ENCODE measurements at places on chromosomes 2 and 18. TPM values are rescaled to one million over a fixed set of nuclear protein-coding genes. Genes with fewer than 3 reads are reported as not detected.

The CYP26B1 gene
- total RNA-seq, result 30.9 TPM

The NFATC1 gene
- total RNA-seq, result 20.1 TPM

The FLACC1 gene
- 8.7 TPM for total RNA-seq

The SLC19A3 gene
- 0.29 TPM for total RNA-seq

The TANK gene
- 26.4 TPM for total RNA-seq

The MC5R gene
- not detected for total RNA-seq

The DCTN1 gene
- total RNA-seq, result 131 TPM

The MARCO gene
- 42.5 TPM for total RNA-seq

The ANKRD29 gene
- 3.4 TPM for total RNA-seq

The FZD7 gene
- 34.3 TPM for total RNA-seq

The MRO gene
- total RNA-seq, result 5.2 TPM

The ACADL gene
- total RNA-seq, result 3.4 TPM

The C1QL2 gene
- total RNA-seq, result not detected

The SCYGR4 gene
- total RNA-seq, result not detected

The SPOPL gene
- 14.2 TPM for total RNA-seq

The EDAR gene
- total RNA-seq, result not detected

- DNase-seq, result no peak
Observed at GRCh38 chr2:24579053-24579803, 88.2 kb downstream of the NCOA1 start.

DNA sequence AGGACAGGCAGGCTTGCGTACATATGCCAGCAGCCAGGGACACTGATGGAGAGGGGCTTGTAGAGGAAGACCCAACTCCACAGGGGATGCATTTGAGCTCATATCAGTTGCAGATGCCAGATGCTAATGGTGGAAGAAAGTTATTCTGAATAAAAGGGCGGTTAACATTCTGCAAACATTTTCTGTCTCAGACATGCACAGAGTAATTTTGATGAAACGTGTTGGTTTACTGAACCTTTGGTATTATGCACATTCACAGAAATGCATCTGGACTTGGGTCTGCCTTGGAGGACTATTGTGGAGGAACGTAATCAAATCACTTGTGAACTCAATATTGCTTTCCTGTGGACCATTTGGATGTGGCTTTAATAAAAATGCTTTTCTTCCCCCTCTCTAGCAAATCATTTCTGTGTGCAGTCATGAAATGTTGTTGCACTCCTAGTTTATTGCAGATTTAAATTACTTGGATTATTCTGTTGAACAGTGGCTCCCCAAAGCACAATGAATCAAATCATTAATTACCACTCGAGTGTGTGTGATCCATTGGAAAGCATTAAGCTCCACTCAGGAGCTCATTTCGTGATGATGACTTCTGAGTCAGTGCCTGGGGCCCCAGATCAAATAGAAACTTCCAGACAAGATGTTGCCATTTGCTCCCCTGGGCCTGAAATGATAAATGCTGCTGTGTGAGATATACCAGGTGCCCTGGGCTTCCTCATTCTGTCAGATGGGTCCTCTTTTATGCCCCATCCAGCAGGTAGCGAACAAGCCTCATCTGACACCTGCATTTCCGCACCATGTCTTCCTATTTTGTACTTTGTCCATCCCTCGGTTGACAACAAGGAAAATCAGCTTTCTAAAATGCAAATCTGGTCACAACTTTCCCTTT lies 697.0 kb upstream of the HS6ST1 start:
- no peak for DNase-seq

- no peak for DNase-seq
Observed at GRCh38 chr2:200471928-200472645, 37.8 kb downstream of the KCTD18 start.

DNA sequence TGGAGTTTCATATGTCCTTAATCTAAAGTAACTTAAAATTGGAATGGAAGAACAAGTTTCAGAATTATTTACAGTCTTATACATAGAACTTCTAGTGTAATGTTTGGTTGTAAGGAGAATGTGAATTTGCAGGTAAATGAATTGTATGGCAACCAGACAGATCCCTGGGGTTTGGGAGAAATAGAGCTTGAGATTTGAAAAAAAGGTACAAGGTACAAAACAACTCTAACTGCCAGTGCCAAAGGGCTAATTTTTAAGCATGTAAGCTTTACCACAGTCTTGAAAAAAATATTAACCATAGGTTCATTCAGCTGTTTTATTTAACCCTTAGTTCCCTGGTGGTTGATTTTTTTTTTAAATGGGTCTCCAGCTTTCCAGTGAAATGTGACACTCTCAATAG lies 103.3 kb downstream of the ICA1L start:
- no peak for DNase-seq

GRCh38 chr2:241215421-241215820 lies 26.9 kb downstream of the ANO7 start:
- peak; percentile 31 for DNase-seq

- DNase-seq, result no peak
Observed at GRCh38 chr18:4060427-4061281, 394.5 kb downstream of the DLGAP1 start.

DNA sequence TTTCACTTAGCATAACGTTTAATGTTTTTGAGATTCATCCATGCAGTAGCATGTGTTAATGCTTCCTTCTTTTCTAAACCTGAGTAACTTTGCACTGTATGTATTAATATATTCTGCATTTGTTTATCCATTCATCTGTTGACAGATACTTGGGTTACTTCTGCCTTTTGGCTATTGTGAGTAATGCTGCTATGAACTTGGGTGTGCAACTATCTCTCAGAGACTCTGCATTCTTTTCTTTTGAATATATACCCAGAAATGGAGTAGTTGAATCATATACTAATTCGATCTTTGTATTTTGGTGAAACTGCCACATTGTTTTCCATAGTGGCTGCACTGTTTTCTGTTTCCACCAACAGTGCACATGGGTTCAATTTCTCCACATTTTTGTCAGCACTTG lies 128.3 kb downstream of the SH3BP4 start:
- DNase-seq, result no peak

GRCh38 chr2:238855299-238855698 lies 7.4 kb downstream of the TWIST2 start:
- no peak for DNase-seq

DNA sequence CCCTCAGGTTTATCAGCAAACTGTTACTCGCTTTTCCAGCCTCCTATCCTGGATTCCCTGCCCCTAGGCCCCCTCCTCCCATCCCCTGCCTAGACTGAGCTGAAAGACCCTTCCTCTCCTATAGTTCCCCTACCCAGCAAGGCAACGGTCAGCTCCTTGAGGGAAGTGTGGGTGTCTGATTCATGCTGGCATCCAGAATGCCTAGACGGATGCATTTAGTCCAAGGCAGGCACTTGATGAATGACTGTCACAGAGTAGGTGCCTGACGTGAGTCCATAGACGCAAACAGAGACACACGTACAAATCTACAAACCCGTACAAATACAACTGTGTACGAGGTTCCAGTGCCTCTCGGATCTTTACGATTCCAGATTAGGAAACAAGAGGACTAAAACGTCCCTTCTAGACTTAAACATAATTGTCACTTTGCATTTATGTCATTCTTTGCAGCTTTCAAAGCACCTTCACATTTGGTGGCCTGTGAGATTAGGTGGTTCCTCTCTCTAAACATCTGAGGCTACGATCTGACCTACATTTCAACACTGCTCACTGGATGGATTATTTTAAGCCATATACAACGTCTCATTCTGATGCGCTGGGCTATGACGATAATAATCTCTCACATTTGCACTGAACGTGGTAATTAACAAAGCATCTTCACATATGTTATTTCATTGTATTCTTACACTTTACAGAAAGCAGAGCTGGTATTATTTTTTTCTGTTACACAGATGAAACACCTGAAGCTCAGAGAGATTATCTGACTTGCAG lies 36.7 kb downstream of the DNMT3A start:
- DNase-seq, result no peak

- DNase-seq, result no peak
Observed at GRCh38 chr2:184336688-184337087, 261.6 kb upstream of the ZNF804A start.

GRCh38 chr18:46013484-46014189 lies 46.5 kb upstream of the EPG5 start:
- no peak for DNase-seq

- peak; percentile 70 for DNase-seq
Observed at GRCh38 chr2:55120634-55121359, 70.5 kb upstream of the RTN4 start.

DNA sequence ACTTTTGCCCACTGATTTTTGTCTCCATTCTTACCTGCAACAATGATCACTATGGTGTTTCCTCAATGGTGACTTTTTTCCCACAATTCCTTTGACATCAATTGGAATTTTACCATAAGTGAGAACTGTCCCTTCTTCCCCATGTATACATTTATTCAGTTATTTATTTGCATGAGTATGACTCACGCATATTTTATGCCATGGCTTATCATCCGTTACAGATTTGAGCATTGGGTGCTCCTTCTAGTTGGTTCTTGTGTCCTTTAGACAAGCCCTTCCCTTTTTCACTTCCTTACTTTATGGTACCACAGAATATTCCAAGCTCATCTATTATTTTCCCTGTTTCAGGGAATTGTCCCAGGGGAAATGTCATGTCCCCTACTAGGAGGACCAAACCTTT lies 7.6 kb downstream of the COX5B start:
- no peak for DNase-seq

GRCh38 chr2:4346628-4347027 lies 643.3 kb downstream of the DCDC2C start:
- DNase-seq, result no peak

GRCh38 chr18:44723411-44723810 lies 42.7 kb downstream of the SETBP1 start:
- DNase-seq, result no peak

DNA sequence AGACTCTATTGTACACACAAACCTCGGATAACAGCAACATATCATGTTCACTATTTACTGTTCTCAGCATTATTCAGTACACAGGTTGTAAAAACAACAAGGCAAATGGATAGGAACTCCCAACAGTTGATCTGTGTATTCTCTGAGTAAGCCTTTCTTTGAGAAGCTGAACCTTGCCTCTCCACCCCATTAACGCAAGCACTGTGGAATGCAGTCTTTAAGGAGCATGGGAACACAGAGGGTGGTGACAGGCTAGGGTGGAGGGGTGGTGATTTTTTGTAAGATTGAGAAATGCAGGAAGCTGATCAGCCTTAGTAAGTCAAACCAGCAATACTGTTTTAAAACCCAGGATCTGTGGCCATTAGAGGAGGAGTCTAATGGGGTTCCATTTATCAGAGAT lies 19.6 kb upstream of the SERPINB11 start:
- no peak for DNase-seq

GRCh38 chr2:138356178-138356577 lies 145.4 kb upstream of the SPOPL start:
- no peak for DNase-seq

DNA sequence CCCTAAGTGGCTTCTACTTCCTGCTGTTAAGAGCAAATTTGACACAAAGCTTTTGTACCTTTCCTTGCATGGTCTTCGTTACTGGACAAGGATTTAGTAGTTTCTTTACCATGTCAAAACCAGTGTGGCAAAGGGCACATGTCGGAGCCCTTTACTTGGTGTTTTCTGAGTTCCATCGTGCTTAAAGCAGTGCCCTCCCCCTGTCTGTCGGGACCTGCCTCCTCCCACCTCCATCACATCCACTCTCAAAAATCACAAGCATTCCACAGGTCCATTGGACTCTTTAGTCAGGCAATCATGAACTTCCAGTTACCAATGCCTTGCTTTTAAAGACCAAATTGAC lies 763 bp downstream of the CCDC141 start:
- DNase-seq, result no peak

GRCh38 chr2:113192459-113193100 lies 18.8 kb downstream of the PSD4 start:
- DNase-seq, result no peak

- DNase-seq, result no peak
Observed at GRCh38 chr2:145851730-145852129, 1331.8 kb upstream of the ZEB2 start.

DNA sequence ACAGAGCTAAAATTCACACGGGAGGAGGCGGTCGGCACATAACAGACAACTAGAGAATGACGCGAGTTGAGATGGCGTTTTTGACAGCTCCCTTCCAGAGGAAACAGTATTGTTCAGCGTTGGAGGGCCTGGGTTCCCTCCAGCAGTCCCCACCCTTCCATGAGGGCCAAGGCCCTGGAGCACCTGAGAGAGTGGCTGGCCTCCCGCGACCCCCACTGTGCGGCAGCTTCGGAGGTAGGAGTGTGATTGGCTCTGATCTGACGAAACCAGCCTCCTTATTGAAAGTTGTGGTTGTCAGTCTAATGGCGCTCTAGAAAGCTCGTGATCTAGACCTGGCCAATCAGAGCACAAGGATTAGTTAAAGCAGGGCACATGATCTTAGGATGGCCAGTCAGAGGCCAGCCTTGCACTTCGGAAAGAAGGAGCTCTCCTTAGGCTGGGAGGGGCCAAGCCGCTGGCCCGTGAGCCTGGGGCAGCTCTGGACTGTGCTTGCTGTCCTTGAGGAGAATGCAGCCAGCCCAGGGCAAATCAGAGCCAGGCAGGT lies 104.5 kb upstream of the CELF4 start:
- no peak for DNase-seq

DNA sequence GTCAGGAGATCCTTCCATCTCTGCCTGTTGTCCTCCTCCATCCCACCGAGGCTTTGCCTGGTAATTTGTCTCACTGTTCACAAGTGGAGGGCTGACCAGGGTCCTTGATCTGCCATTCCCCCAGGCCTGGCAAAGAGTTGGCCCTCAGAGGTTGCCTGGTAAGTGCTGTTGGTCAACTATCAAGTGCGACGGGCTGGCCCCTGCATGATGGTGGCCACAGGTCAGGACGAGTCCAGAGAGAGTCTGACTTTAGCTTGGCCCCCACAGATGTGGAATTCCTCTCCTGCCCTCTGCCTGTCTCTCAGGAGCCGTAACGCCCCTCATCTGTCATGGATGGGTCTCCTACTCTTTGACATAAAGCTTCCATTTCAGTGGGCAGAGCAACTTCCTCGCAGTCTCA lies 97.3 kb upstream of the SMIM21 start:
- DNase-seq, result no peak

DNA sequence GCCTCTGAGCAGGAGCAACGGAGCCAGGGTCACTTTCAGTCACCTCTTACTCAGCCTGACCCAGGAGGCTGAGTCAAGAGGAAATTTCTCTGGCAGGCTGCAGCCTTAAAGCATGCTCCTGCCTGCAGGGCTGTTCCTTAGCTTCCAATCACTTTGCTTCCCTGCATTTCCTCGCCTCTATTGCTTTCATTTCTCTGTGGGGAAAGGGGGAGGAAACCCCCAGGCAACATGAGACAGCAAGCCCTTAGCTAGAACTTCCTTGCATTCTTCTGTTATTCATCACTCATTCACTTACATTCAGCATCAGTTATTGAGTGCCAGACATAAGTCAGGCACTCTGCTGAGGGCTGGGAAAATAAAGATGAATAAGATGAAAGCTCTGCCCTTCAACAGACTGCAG lies 13.0 kb downstream of the XDH start:
- DNase-seq, result no peak

- no peak for DNase-seq
Observed at GRCh38 chr2:37149626-37150322, 7.0 kb downstream of the EIF2AK2 start.

GRCh38 chr18:15165048-15165447 lies 417.1 kb downstream of the ANKRD30B start:
- no peak for DNase-seq

- DNase-seq, result no peak
Observed at GRCh38 chr2:173457366-173457765, 102.7 kb downstream of the CDCA7 start.

- DNase-seq, result no peak
Observed at GRCh38 chr2:128813352-128814034, 494.8 kb upstream of the HS6ST1 start.

- DNase-seq, result no peak
Observed at GRCh38 chr2:63875131-63875527, 33.4 kb downstream of the UGP2 start.

Measured in right cardiac atrium (tissue), 5 donors.